T-cell (primary cell): ENCODE measurements at places on chromosomes 16 and 17. TPM values are rescaled to one million over a fixed set of nuclear protein-coding genes. Genes with fewer than 3 reads are reported as not detected.

- no peaks in the 10 kb centered on the region for H3K36me3 ChIP-seq
- H3K27ac ChIP-seq = no peak overlapping the region
- no peak for DNase-seq
- H3K4me3 ChIP-seq = no peak overlapping the region
These were observed 230.7 kb downstream of the MAF start for GRCh38 chr16:79369796-79370195.

GRCh38 chr16:27925612-27926011, 137.9 kb downstream of the GSG1L start:
- peaks cover 38% of the 10 kb centered on the region for H3K27me3 ChIP-seq
- H3K27ac ChIP-seq = no peak overlapping the region
- no peaks in the 10 kb centered on the region for H3K36me3 ChIP-seq
- no peaks in the 10 kb centered on the region for H3K4me1 ChIP-seq
- no peak overlapping the region for H3K4me3 ChIP-seq
- no peak for DNase-seq

DPEP3 gene
- total RNA-seq = 1.1 TPM

DNA sequence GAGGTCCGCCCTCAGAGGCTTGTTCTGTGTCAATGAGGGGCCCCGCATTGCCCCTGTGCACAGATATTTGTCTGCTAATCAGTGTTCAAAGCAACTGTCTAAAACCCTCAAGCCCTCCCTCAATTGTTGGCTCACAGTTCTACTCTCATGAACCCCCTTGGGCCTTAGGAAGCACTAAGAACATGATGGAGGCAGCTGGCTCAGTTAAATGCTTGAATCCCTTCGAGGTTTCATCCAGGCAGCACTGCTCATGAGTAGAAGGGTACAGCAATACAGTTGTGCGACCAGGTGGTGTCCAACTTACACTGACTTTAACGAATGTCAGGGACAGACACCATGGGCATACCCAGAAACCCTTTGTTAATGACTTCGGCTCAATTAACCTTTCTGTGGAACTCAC, 89.2 kb upstream of the WSCD1 start:
- H3K27me3 ChIP-seq = peaks cover 9% of the 10 kb centered on the region
- H3K4me1 ChIP-seq = no peaks in the 10 kb centered on the region
- H3K27ac ChIP-seq = no peak overlapping the region
- no peaks in the 10 kb centered on the region for H3K36me3 ChIP-seq

- no peaks in the 10 kb centered on the region for H3K27me3 ChIP-seq
- no peaks in the 10 kb centered on the region for H3K36me3 ChIP-seq
- H3K4me3 ChIP-seq = peak overlapping the region; percentile 56
- H3K4me1 ChIP-seq = peaks cover 2% of the 10 kb centered on the region
- peak overlapping the region; percentile 45 for H3K27ac ChIP-seq
These were observed 10.7 kb upstream of the GSDMA start for GRCh38 chr17:39951924-39952679.

GRCh38 chr17:34275881-34276280, 5.9 kb downstream of the CCL7 start:
- no peaks in the 10 kb centered on the region for H3K36me3 ChIP-seq
- no peaks in the 10 kb centered on the region for H3K4me1 ChIP-seq
- H3K4me3 ChIP-seq = no peak overlapping the region
- DNase-seq = no peak
- H3K27me3 ChIP-seq = peaks cover 10% of the 10 kb centered on the region

KIF2B gene
- not detected for total RNA-seq

SLC13A5 gene
- not detected for total RNA-seq

- no peak for DNase-seq
- H3K4me3 ChIP-seq = no peak overlapping the region
These were observed 24.5 kb upstream of the SUPT4H1 start for GRCh38 chr17:58376472-58377000.

- H3K4me3 ChIP-seq = no peak overlapping the region
- no peaks in the 10 kb centered on the region for H3K4me1 ChIP-seq
- H3K27me3 ChIP-seq = peaks cover 20% of the 10 kb centered on the region
- no peak overlapping the region for H3K27ac ChIP-seq
- DNase-seq = no peak
These were observed 21.2 kb upstream of the ATP2C2 start for GRCh38 chr16:84347161-84347560.

GRCh38 chr17:36485027-36485426, 1.5 kb upstream of the ZNHIT3 start:
- H3K27ac ChIP-seq = no peak overlapping the region
- no peak overlapping the region for H3K4me3 ChIP-seq
- H3K36me3 ChIP-seq = no peaks in the 10 kb centered on the region

CALB2 gene
- not detected for total RNA-seq
